ENCODE measurements at places on chromosomes 1 and 21. TPM values are rescaled to one million over a fixed set of nuclear protein-coding genes. Genes with fewer than 3 reads are reported as not detected.

The SPATA21 gene
- polyA plus RNA-seq, result 0.40 TPM

The SRSF11 gene
- polyA plus RNA-seq, result 553 TPM

The UBASH3A gene
- not detected for polyA plus RNA-seq

The COPA gene
- 177 TPM for polyA plus RNA-seq

- DNase-seq, result no peak
Measured at GRCh38 chr1:51726544-51727225, 109.8 kb downstream of the OSBPL9 start.

- no peak for DNase-seq
Measured at GRCh38 chr1:27635396-27636142, 584 bp upstream of the FGR start.

GRCh38 chr1:6614019-6614928, 743 bp downstream of the PHF13 start:
- no peak for DNase-seq

GRCh38 chr1:28927648-28928313, 13.4 kb downstream of the EPB41 start:
- DNase-seq, result no peak

GRCh38 chr21:31873696-31874599, 1.1 kb downstream of the HUNK start:
- DNase-seq, result no peak

GRCh38 chr1:32728413-32729077, 26.0 kb upstream of the SYNC start:
- no peak for DNase-seq

GRCh38 chr1:162349635-162350330, 26.9 kb downstream of the SPATA46 start:
- peak; percentile 49 for DNase-seq

GRCh38 chr1:232998646-232999045, 48.2 kb downstream of the NTPCR start:
- DNase-seq, result no peak

DNA sequence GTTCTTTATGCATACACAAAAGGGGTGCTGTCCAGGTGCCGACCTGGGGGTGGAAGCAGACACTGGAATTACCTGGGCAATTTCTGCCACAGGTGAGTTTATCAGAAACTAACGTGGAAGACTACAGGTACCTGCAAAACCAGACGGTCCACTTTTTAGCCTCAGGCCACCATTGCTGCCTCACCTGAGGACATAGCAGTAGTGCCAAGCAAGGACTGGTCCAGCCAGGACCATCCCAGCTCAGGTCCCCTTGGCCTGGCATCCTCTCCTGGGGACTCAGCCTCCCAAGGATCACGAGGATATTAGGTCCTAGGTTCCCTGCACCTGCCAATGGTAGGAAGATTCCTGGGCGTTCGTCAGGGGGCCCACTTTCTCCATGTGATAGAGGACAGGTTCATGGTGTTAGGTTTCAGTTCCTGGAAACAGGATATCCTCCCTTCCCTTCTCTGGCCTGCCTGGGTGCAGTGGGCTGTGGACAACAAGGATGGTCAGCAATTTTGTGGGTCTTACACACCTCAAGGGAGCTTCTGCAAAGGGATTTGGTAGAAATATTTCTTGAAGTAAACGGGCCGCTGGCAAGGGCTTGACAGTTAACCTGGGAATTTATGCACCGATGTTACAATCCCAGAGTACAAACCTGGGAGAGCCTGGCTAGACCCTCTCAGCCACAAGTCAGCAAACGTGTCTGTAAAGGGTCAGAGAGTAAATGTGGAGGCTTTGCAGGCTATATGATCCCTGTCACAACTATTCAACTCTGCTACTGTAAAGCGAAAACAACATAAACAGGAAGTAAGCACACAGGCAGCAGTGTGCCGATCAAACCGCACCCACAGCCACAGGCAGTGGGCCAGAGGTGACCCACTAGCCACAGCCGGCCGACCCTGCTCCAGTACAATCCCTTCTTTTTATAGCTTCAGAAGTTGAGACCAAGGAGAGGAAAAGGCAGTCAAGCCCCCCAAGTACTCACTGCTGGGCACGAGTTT, 71.4 kb upstream of the RAB4A start:
- DNase-seq, result no peak

DNA sequence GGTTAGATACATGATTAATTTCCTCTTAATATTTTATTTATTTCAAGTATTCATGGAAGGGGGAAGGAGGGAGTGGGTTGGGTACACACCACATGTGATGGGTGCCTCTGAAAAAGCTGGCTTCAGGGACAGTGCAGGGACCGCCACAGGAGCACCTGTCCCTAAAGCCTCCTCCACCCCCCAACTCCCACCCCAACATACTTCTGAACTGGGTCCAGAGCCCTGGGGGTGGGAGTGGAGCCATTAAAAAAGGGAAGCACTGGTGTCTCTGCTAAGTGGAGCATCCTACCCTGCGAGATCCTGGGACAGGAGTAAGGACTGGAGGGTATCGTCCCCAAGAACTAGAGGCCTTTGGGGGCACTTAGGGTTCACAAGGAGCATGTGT, 5.6 kb upstream of the CLEC20A start:
- no peak for DNase-seq

DNA sequence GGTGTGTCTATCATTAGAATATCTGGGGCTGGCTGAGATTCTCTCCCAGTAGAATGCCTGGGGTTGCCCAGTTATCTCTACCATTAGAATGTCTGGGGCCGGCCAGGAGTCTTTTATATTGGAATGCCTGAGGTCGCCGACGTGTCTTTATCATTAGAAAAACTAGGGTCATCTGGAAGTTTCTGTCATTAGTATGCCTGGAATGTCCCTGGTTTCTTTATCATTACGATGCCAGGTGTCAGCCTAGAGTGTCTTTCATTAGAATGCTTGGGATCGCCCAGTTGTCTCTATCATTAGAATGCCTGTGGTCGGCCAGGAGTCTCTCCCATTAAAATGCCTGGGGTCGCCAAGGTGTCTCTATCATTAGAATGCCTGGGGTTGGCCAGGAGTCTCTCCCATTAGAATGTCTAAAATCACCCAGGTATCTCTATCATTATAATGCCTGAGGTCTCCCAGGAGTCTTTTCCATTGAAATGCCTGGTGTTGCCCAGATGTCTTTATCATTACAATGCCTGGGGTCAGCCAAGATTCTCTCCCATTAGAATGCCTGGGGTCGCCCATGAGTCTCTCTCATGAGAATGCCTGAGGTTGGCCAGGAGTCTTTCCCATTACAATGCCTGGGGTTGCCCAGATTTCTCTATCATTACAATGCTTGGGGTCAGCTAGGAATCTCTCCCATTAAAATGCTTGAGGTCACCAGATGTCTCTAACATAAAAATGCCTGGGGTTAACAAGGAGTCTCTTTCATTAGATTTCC, 53.2 kb downstream of the RNF187 start:
- DNase-seq, result no peak

DNA sequence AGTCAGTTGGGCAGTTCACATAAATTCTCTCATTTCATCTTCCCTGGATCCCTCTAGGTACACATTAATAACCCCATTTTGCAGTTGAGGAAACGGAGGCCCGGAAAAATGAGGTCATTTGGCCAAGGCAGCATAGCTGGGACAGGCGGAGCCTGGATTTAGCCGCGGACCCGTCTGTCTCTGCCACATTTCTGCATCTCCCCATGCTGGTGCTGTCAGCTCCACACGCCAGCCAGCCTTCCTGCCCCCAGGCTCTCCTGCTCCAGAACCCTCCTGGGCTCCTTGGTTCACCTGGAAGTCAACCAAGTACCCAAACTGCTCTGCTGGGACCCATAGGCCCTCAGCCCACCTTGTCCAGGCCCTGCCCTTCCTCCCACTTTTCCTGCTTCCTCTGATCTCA, 7.6 kb downstream of the FOXO6 start:
- no peak for DNase-seq

GRCh38 chr1:165837838-165838364, 10.5 kb downstream of the UCK2 start:
- DNase-seq, result no peak

DNA sequence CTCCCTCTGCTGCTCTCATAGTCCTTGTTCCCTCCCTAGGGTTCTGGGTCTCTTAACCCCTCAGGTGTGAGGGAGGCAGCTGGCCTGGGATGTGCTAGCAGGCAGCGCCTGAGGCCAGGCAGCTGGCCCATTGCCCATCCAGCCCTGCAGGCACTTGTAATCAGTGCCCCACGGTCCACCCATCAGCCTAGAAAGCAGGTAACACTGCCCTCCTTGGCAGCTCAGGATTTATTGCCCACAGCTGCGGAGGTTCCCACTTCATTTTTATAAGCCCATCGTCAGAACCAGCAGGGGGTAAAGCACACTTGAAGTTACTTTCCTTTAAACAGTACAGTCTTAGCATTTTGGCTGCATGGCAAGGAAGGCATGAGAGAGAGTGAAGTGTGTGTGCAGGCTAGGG, 70.6 kb downstream of the TMEM53 start:
- no peak for DNase-seq

- DNase-seq, result no peak
Measured at GRCh38 chr1:46246548-46247435, 771 bp upstream of the RAD54L start.

DNA sequence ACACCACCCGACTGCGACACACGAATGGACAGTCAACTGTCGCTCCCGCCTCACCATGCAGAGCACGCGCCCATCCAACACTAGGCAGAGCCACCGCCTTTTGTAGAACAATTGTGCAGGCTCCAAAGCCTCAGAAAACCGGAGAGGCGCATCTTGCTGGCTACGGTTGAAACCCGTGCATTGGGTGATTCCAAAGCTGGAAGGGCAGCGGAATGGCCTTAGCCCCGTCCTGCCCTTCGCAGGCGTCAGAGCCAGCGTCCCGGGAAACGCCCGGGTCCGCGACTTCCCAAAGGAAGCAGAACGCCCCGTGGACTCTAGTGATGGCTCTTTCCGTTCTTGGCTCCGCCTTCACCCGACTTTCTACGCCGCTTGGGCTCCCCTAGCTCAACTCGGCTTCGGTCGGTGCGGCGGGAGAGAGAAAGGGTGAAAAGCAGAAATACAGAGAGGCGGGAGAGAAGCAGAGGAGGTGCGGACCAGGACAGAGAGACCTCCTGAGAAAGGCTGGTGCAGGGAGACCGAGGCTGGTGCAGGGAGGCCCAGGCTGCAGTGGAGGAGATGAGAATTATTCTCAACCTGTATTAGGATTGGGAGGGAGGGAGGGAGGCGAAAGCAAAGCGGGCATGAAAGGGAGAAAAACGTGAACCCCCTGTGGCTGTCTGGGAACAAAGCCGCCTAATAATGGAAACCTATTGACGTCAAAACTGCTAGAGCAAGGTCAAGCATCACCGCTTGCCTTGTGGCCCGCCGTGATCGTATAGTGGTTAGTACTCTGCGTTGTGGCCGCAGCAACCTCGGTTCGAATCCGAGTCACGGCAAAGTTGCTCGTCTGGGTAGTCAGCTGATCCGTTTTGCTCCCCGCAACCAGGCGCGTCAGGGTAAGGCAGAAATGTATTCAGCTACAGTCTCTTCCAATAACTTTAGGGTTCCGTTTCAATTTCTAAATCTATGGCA, 99.5 kb downstream of the PRKAB2 start:
- no peak for DNase-seq

Measured in left kidney (tissue), 8 donors.